ENCODE measurements at places on chromosomes 16 and 17.

DNA sequence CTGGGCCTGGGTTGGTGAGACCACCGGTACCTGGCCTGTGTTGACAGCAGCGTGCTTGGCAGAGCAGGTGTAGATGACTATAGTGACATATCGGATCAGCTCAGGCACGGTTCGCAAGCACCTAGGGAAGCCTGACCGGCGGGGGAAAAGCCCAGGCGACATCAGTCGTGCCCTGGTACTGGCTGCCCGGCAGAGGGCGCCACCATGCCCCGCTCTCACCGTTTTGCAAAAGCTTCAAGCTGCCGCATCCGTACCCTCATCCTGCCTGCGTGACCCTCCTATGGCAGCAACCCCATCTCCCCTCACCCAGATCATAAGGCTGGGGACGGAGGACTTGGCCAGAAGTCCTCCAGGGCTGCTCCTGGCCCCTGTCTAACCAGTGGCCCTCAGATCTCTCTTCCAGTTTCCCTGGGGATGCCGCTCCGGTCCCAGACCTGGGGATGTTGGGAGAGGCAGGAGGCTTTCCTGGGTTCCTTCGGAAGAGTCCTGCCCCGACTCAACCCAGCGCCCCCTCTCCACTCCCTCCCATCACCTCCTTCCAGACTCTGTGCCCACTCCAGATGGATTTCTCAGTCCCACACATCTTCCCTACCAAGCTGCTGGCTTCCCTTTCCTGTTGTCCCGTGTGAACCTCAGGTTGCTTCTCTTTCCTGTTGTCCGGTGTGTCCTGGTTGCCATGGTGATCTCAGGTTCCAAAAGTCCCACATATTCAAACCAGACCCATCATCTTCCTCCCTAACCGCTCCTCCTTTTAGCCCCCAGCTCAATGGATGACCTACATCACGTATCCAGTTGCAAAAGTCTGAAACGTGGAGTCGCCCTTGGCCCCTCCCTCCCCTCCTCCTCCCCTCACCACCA, 13.7 kb downstream of the ALOX12B start:
- DNase-seq, result peak; percentile 88

DNA sequence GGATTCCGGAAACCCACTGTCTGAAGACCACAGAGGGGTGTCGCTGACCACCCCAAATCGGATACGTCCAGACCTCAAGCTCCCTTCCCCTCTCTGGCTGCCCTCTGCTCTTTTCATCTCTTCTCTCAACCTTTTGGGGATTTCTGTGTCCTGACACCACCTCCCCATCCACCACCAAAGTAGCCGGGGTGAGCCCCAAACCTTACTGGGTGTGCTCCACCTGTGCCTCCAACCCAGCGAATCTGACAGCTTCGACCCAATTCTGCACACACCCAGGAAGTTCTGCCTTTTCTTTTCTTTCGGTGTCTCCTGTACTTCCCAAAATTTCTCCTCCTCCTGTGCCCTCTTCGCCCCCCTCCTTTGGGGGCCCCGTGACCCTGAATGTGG, 534 bp downstream of the KCTD11 start:
- no peak for DNase-seq

GRCh38 chr17:40063901-40064531, 1.3 kb downstream of the THRA start:
- no peak for DNase-seq

DNA sequence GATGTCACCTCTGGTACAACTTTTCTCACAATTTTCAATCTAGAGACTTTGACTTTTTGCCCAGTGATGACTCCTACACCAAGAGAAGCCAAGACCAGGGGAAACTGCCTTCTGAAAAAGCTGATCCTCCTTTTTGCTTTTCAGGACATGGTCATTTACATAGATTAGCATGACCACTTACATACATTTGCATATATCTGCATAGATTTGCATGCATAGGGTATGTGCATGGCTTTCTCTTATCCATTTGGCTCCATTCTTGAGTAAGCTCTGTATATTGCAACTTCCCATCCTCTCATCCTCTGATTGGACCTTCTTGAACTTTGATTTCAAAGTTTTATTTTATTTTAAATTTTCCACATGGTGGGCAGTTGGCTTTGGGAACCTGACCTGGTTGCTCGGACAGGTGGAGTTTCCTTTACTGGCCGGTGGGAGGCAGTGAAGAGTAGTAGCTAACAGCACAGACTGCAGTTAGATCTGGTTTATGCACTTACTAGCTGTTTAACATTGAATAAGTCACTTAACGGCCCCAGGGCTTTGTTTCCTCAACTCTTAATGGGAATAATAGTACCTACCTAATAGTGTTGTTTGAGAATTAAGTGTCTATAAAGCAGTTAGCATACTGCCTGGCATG, 92.9 kb downstream of the GPR139 start:
- peak; percentile 10 for DNase-seq

DNA sequence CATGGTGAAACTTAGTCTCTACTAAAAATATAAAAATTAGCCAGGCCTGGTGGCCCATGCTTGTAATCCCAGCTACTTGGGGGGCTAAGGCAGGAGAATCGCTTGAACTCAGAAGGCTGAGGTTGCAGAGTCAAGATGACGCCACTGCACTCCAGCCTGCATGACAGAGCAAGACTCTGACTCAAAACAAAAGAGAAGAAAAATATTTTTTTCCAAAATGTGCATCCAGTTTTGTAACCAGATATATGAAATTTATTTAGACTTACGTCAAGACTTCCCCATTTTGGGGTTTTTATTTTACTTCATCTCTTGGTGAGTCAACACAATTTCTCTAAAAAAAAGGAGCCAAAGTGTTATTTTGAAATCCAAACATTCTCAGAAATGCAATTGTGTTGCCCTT, 5.5 kb upstream of the TM4SF5 start:
- no peak for DNase-seq

DNA sequence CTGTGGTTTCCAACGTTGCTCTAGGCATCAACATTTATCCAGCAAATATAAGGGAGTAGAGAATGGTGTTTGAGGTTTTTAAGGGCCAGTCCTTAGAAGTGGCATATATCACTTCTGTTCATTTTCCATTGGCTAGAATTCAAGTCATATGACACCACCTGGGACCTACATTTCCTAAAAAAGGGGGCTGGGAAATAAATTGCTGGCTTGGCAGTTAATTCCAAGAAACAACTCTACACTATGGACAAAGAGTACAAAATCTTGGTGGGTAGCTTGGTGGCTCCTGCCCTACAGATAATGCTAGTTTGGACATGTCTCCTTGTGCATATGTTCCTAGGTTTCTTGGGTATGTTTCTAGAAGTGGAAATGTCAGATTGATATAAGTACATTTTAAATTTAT, 7.6 kb downstream of the PPM1E start:
- DNase-seq, result no peak

DNA sequence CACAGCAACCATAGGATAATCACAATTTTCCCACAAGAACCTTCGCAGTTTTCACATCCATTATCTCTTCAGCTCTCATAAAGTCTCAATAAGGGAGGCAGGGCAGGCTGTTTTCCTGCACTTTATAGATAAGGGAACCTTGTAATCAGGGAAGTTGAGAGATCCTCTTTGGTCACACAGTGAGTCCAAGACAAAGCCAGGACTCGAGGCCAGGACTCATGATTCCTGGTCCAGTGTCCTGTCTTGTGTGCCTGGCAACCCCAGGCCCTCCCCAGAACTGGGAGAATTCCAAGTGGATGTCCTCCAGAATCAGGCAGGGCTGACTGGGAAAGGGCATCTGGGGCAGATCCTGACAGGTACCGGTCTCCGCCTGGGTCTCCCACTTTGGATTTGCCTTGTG, 23.1 kb upstream of the PHF12 start:
- no peak for DNase-seq

- DNase-seq, result no peak
These were observed 22.3 kb downstream of the TSPOAP1 start for GRCh38 chr17:58306131-58306951.

DNA sequence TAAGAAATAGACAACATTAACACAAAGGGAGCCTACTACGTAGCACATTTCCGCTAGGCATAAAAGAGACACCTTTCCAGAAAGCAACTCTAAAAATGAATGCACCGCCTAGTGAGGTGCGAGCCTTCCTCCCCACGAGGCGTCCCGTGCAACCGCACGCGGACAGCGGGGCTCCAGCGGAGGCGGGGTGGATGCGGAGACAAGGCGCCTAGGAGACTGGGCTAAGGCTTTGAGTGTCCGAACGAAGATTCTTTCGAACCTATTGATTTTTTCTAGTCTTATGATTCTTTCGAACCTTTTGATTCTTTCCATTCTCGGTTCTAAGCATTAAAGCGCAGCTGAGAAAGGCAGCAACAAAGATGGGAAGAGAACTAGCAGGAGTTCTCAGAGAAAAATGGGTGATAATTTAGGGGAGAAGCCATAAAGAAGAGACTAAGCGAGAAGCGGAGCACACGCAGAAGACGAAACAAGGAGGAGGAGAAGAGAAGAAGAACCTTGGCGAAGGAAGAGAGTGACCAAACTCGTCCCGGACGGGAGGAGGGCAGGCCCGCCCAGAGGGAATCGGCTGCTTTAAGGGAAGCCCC, 394 bp upstream of the CPD start:
- DNase-seq, result peak; percentile 70

GRCh38 chr17:56047331-56047730, 105.9 kb upstream of the ANKFN1 start:
- no peak for DNase-seq

GRCh38 chr16:54503011-54503855, 216.6 kb upstream of the IRX3 start:
- DNase-seq, result no peak

- no peak for DNase-seq
These were observed 158.9 kb upstream of the NOL11 start for GRCh38 chr17:67558740-67559380.

- peak; percentile 23 for DNase-seq
These were observed 917 bp downstream of the YWHAE start for GRCh38 chr17:1398931-1399678.

- DNase-seq, result no peak
These were observed 113.6 kb downstream of the SMG6 start for GRCh38 chr17:2190014-2190413.

DNA sequence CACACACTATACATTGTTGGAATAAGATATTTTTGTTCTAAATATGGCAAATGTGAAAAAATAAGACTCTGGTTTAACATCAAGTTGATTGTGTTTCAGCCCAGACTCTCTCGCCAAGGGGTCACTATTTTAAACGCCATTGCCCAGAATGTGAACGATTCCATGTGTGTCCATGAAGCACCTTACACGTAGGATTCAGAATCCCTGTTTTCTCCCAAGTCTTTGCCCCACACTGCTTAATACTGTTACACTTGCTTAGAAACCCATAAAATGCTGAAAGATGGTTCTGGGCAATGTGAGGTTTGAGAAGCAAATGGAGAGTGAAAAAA, 7.7 kb downstream of the HS3ST3B1 start:
- no peak for DNase-seq

DNA sequence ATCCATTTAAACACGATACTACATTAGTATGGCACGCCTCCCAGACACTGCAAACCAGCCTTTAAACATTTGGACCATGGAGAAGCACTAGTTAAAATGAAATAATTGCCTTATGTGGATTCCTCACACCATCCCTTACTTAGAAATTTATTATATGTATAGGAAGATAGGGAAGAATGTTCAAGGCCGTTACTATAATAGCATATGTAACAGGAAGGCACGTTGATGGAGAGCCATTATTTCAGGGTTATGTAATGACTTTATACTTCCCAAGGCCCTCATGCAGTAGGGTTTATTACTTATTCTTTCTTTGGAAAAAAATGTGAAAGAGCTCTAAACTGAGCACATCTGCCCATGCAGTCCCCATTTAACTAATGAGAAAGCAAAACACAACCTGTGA, 96.6 kb upstream of the CACNG5 start:
- DNase-seq, result no peak

GRCh38 chr17:31320791-31321190, 631 bp downstream of the EVI2A start:
- no peak for DNase-seq

GRCh38 chr16:10009684-10010083, 172.5 kb downstream of the GRIN2A start:
- no peak for DNase-seq

DNA sequence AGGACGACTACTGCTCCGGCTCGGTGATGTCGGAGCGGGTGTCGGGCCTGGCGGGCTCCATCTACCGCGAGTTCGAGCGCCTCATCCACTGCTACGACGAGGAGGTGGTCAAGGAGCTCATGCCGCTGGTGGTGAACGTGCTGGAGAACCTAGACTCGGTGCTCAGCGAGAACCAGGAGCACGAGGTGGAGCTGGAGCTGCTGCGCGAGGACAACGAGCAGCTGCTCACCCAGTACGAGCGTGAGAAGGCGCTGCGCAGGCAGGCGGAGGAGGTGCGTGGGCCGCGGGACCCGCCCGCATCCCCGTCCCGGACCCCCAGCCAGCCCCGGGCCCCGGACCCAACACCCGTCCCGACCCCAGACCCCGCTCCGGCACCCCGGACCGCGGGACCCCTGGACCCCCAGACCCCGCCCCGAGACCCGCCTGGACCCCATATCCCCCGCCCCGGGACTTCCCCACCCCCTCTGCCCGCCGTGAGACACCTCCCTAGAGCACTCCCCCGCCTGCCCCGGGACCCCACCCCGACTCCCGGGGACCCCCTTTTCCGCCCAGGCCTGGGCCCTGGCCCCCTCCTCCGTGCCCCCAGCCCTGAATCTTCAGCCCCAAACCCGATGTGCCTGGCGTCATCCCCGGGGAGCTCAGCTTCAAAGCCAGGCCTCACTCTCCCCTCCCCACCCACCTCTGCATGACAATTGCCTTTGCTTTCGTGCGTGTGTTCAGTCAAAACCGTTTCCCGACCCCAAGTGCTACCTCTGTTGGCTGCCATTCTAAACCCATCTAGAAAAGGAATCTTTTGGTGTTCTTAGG, 594 bp downstream of the MAPK8IP3 start:
- peak; percentile 25 for DNase-seq

DNA sequence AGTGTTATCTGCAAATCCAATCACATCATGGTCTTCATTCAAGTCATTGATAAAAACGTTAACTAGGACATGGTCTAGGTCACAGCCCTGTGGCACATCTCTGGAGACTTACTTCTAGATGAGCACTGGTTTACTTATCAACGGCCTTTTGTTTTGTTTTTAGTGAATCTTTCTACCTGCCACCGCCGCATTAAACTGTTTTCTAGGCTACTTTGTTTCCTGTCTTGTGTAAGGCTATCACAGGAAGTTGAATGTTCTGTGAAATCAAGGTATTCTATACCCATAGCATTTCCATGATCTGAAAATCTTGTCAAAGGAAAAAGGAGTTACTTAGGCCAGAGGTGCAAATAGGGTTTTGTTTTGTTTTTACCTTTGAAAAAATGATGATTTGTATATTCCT, 26.9 kb downstream of the SOCS3 start:
- peak; percentile 43 for DNase-seq

DNA sequence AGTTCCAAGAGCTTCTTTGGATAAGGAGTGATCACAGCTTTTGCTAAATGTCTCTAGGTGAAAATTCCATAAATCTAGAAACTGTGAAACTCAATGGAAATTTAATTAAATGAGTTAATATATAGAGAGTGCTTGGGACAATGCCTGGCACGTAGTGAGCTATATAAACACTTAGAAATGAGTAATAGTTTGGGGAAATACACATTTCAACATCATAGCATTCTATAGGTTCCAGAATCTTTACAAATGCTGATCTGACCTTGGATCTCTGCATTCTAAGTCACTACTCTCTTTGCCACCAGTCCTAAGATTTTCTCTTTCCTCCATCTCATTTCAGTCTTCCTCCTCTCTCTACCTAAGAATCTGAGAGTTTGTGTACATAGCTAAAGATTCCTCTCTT, 175.6 kb downstream of the SOX9 start:
- DNase-seq, result no peak

All from activated CD4-positive, alpha-beta T cell treated with anti-CD3 and anti-CD28 coated beads, Interleukin-2, Interleukin-6, amounts not matched to agents 100 ng/mL and 50 ng/mL, durations not matched to agents 16 hours and 8 hours (primary cell).